ENCODE measurements at places on chromosomes 11 and 22.

- DNase-seq, result no peak
Measured at GRCh38 chr11:70118642-70119041, 40.5 kb downstream of the ANO1 start.

DNA sequence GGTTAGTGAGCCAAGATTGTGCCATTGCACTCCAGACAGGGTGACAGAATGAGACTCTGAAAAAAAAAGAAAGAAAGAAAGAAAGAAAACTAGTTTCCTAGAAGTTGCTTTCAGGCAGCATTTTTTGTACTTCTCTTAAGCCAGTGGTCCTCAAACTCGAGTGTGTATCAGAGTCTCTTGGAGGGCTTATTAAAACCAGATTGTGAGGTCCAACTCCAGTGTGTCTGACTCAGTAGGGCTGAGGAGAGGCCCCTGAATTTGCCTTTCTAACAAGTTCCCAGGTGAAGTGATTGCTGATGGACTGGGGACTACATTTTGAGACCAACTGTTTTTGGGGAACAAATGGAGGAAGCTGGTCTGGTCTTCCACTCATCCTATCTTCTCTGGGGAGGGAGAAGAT, 57.5 kb upstream of the VSTM5 start:
- no peak for DNase-seq

DNA sequence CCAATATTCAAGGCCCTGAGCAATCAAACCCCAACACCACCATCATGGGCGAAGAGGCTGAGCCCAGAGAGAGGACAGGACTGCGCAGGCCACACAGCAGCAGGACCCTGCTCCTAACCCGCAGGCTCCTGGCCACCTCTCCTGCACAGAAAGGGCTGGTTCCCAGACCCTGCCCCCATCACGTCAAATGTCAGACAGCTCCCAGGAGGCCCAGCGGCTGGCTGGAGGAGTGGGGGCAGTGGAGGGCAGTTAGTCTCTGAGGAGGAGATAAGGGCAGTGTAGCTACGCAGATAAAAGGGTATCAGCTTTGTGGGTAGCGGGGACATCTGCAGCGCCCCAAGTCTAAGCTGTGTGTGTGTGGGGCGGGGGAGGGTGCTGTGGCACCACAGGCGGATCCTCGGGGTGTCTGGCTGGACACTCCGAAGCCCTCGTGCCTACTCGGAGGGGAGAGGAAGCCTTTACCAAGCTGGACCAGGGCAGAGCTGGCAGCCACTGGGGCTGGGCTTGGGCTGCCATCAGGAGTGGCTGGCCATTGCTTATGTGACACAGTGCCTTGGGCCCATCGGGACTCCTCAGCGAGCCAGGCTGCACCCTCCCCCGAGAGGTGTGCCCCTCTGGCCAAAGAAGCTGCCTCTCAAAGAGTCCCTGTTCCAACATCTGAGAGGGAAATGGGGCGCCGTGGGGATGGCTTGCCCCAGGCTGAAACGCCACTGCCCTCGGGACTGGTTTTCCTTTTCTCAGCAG, 21.5 kb downstream of the FADS3 start:
- no peak for DNase-seq

DNA sequence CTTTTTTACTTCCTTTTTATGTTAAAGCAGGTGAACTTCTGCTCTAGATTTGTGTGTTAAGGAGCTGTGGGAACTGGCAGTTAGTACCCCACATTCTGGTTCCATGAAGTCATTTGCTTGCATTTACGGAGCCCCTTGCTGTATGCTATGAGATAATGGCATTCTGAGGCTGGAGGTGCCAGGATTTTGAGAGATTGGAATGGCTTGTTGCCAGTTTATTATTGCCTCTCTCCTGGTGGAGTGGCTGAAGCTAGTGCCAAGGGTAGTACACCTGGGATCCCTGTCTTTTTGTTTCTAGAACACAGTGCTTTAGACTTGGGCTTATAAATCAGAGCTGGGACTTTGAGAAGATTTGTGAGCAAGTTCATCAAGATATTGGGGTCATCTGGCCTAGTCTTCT, 73.8 kb downstream of the STIM1 start:
- DNase-seq, result no peak

- DNase-seq, result no peak
Measured at GRCh38 chr11:66956689-66957290, 1.4 kb downstream of the PC start.

- DNase-seq, result no peak
Measured at GRCh38 chr11:90438069-90438468, 215.2 kb upstream of the CHORDC1 start.

GRCh38 chr22:23789121-23789520, 2.4 kb downstream of the SMARCB1 start:
- DNase-seq, result no peak

DNA sequence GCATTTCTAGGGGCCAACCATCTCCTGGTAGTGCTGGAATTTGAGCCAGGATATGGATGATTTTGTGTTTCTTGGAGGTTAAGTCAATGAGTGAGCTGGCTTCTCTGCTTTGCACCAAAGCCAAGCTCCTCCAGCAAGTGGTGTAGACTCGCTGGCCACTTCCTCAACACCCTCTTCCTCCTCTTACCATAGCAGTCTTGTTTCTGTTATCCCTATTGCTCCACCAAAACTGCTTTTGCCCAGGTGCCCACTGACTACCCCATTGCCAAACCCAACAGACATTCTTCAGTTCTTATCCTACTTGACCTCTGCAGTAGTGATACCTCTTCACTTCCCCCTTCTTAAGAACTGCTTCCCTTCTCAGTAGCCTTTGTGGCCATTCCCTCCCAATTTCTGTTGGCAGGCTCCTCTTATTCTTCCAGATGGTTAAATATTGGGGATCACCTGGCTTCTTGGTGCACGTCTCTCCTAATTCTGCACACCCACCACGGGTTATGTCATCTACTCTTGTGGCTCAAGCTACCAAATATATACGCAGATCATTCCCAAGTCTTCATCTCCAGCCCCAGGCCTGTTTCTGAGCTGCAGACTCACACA, 7.0 kb upstream of the PRG2 start:
- no peak for DNase-seq

Data from NCI-H526 treated with DMSO at 0.1 percent for 48 hours (cell line).